ENCODE measurements at places on chromosomes 11 and 22.

DNA sequence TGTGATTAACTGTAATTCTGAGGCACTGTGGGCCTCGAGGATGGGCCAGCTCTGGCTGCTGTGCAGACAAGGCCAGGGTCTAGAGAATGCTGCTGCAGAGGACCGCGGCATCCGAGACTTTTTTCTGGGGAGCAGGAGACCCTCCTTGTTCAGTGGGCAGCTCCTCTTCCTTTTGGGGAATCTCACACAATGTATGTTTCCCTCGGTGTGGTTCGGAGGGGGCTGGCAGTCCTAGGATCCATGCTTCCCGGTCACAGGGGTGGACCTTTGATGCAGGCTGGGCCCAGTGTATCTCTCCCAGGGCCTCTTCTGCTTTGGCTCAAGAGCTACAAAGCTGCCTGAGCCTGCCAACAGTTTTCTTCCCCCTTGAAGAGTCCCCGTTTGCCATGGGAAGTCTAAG is 31.5 kb downstream of the MYEOV start:
- DNase-seq: no peak

DNA sequence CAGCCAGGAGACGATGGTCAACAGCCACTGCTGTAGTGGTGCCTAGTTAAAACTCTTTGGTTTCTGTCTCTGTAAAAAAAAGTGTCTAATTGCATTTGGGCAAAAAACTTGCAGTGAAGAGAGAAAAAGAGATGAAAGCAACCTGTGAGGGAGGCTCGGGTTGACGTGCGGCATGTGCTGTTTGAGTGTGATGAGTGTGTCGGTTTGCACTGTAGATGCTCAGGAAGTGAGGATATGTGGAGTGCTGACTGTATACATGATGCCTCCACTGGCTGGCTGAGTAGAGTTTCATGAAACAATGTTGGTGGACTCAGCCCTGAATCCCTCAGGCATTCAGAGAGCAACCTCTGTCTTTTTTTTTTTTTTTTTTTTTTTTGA is 4.3 kb upstream of the DGCR6L start:
- no peak for DNase-seq

GRCh38 chr11:96964661-96965060 is 574.8 kb downstream of the JRKL start:
- no peak for DNase-seq

DNA sequence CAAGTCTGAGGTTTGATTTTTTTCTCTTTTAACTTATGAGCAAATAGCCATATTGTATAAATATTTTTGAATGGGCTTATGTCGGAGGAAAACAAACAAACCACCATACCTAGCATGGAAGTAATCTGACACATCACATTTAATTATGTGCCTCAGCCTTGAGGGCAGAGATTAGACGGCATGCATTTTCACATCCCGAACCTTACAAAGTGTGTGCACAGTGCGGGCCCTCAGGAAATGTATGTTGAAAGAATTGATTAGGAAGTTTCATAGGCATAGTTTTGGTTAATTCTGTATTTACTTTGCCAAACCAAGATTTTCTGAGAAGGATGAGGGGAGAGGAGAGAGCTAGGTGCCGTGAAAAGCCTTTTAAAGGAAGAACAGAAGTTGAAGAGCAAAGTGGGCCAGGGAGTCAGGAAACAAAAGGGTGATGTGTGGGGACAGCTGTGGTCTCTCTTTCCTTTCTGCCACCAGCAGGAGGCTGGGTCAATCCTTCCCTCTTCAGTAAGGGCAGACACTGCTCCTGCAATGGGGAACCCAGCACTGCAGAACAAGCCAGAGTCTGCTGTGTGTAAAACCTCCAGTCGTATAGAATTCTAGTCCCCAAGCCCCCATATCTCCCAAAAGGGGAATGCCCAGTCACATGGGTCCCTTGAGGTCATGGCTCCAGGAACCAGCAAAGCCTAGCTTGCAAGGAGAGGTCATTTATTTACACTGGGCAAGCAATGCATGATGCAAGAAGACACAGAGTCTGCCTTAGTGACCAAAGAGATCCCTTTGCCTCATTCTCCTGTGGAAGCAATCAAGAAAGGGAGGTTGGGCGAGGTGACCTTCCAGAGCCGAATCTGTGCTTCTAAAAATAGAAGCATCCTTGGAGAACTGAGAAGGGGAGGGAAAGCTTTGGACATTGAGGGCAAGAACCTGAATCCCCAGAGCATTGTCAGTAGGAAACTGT is 71.1 kb upstream of the OLFML1 start:
- DNase-seq: no peak

DNA sequence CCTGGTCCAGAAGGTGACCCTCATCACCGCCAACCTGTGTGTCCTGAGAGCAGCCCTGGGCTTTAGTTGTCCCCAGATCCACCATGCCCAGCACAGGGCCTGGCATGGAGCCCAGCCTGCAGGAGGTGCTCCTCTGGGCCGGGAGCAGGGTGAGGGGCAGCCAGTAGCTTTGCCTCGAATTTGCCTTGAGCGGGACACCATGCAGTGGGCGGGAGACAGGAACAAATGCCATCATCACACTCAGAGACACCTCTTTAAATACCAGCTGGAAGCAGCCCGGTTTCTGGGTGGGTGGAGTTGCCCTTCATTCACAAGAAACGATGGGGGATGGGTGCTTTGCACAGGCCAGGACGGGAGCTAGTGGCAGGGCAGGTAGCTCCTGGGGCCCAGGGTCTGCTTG is 19.3 kb downstream of the FLRT1 start:
- no peak for DNase-seq

DNA sequence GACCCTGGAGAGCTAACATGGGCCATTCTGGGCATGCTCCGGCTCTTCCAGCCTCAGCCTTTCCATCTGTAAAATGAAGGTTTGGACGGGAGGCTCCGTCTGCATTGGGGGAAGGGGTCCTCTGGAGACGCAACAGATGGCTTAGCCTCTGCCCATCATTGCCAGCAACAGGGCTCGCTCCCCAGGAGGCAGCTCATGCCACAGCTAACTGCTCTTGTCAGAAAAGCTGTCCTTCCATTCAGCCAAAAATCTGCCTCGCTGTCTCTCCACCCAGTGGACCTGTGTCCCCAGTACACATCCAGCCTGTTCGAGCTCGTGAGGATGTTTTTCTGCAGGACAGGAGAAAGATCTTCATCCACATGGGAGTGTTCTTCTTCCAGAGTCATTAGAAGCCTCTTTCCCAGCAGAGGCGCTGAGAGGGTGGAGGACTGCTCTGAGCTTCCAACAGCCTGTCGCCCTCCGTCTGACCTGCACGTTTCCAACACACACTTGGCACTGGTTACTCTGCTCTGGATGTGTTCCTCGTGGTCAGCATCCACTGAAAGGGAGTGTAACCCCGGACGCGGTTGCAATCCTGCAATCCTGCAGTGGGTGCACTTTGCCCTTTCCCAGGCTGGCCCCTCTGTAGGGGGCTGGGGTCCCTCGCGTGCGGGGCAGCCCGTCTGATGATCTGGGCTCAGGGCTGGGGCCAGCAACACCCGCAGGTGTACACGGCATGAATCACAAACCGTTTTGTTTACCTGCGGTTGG is 1340.9 kb downstream of the TBC1D22A start:
- DNase-seq: no peak

GRCh38 chr11:44005063-44005701 is 42.6 kb upstream of the ACCSL start:
- DNase-seq: no peak

- DNase-seq: no peak
Observed at GRCh38 chr11:15526032-15526431, 411.3 kb downstream of the INSC start.
